Renal cortex interstitium (tissue), 15 donors: ENCODE measurements at places on chromosomes 16 and 17. TPM values are rescaled to one million over a fixed set of nuclear protein-coding genes. Genes with fewer than 3 reads are reported as not detected.

The GRAPL gene
- 6.4 TPM for polyA plus RNA-seq

DNA sequence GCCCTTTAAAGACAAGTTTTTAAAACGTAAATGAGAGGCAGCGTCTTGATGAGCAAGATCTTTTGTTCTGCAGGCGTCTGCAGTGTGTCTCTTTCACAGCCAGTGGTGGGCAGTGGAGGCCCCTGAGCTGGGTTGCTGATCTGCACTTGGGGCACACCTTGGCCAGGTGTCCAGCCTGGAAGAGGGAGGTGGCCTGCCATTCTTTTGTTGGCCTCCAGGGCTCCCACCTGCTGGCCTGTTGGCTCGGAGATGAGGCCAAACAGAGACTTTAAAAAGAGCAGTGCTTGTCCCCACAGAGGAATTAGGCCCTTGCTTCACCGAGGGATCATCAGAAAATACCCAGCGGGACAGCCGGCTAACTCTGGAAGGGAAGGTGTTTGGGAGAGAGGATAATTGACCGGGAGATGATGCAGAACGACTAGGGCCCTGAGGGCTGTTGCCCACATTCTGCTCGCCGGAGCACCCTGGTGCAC is 145.9 kb upstream of the PLCG2 start:
- DNase-seq, result no peak

DNA sequence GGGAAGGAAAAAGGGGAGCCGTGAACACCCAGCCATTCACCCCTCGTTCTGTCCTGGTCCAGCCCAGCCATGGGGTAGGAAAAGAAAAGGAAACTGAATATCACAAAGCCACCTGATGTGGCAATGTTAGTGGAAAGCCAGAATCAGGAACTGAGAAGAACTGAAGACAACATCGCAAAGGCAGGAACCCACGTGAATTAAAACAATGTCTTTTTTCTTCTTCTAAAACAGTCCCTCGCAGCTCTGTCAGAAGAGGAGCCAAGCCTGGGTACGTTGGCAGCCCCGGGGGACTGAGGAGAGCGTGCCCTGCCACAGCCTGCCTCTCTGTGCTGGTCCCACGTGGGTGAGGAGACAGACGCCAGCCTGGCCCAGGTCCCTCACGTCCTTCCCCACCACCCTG is 55.0 kb downstream of the ZNF423 start:
- DNase-seq, result no peak

GRCh38 chr17:43356450-43356849 is 42.3 kb upstream of the ARL4D start:
- DNase-seq, result no peak

DNA sequence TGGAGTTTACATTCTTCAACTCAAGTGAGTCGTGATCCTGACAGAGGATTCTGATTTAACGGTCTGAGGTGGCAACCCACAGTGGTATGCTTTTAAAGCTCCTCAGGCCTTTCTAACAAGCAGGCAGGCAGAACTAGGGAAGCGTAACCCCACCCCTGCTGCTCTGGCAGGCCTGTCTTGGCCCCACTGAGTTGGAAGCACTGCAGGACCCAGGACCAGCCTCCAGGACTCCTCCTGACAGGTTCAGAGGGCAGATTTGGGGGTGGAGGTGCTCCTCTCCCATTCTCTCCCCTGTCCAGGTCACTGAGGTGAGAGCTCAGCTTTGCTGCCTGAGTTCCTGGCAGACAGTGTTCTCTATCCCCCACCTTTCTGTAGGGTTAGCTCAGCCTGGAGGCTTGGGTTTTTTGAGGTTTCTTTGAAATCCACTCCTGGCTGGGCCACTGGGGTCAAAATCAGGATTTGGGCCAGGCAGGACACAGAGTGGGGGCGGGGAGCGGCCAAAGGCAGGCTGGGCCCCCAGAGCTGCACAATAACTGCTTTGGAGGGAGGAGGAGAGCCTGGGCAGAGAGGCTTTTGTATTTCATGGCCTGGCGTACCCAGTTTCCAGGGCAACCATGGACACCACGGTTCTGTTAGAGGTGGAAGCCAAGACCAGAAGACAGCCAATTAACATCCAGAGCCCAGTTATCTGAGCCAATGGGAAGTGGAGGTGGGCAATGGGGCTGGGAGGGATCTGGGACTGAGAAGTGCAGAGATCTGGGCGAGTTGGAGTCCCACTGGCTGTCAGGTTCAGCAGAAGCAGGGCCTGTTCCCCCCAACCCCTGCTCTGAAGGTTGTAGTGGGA is 9.5 kb downstream of the MRPL27 start:
- DNase-seq, result no peak

GRCh38 chr17:45905814-45906213 is 11.5 kb downstream of the MAPT start:
- DNase-seq, result no peak
